ENCODE measurements at places on chromosomes 12 and 14.

DNA sequence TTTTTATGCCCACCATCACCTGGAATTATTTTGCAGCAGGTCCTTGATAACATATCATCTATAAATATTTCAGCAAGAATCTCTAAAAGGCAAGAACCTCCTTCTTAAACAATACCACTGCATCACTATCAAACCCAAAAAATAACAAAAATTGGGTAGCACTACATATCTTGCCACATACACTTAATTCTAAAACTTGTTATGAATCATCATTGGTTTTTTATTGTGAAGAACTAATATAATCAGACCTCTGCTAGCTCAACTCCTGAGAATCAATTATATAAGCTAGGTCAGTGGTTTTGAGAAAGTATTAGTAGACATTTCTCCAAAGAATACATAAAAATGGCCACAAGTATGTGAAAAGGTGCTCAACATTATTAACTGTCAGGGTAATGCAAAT is 23.8 kb downstream of the SLC38A1 start:
- no peak for DNase-seq

DNA sequence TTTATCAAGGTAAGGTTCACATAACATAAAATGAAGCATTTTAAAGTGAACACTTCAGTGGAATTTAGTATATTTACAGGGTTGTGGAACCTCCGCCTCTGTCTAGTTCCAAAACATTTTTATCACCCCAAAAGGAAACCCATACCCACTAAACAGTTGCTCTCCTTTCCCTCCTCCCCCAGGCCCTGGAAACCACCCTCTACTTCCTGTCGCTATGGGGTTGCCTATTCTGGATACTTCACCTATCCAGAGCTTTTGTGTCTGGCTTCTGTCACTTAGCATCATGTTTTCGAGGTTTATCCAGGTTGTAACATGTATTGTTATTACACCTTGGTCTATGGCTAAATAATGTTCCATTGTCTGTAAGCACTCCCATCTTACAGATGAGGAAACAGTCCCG is 27.7 kb upstream of the ZFP36L1 start:
- DNase-seq = no peak

- DNase-seq = no peak
Measured at GRCh38 chr12:47112679-47113078, 32.9 kb upstream of the AMIGO2 start.

- no peak for DNase-seq
Measured at GRCh38 chr14:104294983-104295680, 156.7 kb downstream of the KIF26A start.

DNA sequence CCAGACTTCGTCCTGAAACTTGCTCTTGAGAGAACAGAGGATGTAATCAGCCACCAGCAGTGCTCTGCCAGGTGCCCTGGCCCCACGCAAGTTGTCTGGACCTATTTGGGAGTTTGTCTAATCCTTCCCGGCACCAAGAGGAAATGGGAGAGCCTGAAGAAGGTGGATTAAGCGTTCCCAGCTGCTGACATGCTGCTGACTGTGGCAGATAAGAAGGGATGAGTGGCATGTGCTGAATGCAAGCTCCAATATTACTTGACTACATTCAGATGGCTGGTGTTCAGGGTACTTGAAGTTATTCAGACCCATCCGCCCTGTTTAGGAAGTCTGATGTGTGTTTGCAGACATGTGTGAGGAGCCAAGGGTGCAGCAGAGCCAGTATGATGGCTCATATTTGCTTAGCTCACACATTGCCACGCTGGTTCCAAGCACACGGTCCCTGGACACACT is 440.6 kb upstream of the CCDC196 start:
- DNase-seq = no peak

GRCh38 chr12:27841392-27841882 is 61.4 kb upstream of the MANSC4 start:
- DNase-seq = peak; percentile 60
